Left renal pelvis (tissue), 4 donors: ENCODE measurements at places on chromosomes 2 and 18. TPM values are rescaled to one million over a fixed set of nuclear protein-coding genes. Genes with fewer than 3 reads are reported as not detected.

DNA sequence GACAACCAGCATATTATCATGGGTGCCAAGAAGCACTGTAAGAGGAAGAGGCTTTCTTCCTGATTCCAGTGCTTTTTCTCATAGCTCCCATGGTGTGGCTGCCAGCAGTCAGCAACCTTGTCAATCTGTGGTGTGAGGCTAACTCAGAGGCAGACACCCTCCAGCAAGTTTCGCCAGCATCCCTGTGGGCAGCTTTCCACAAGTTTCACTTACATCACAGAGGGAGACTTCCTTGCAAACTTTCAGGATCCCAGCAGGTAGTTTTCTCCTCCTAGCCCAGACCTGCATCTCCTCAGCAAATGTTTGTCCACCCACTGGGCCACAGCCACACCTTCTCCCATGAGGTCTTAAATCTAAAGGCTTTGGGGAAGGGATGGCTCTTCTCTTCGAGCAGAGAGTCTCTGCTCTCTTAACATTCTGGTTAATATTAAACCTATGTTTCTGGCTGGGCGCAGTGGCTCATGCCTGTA, 9.1 kb downstream of the DNAH7 start:
- DNase-seq, result no peak

DNA sequence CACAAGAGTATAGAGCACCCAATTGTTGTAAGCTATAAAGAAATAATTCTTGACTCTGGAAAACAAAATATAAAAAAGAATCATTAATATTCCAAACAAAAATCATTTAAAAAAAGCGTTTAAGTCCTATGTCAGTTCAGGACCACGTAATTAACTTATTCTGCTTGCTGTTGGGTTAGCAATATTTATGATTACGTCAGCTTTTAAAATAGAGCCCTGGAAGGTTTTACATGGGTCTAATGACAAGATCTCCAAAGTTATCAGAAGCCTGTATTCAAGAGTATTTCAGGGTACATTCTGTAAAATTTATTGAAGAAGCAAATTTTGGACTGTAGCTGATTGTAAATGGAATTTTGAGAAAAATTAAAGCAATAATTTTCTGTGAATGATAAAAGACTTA, 521.6 kb downstream of the DCC start:
- DNase-seq, result no peak

DNA sequence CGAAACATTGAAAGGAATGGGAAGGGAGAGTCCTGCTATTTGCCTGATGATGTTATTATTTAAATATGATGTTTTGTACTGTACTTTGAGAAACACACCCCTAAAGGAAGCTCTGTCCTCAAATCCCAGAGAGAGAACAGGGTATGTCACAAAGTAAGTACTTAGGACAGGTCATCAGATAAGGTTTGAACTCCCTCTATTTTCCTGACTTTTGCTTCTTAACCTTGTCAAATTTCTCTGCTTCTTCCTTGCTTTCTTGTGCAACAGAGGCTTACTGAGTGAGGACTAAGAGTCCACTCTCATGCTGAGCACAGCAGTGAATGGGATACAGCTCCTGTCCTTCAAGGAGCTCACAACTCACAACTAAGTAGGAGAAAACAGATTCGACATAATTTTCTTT, 3.7 kb downstream of the DGUOK start:
- DNase-seq, result no peak

- no peak for DNase-seq
Measured at GRCh38 chr2:33264766-33265165, 211.7 kb upstream of the RASGRP3 start.

DNA sequence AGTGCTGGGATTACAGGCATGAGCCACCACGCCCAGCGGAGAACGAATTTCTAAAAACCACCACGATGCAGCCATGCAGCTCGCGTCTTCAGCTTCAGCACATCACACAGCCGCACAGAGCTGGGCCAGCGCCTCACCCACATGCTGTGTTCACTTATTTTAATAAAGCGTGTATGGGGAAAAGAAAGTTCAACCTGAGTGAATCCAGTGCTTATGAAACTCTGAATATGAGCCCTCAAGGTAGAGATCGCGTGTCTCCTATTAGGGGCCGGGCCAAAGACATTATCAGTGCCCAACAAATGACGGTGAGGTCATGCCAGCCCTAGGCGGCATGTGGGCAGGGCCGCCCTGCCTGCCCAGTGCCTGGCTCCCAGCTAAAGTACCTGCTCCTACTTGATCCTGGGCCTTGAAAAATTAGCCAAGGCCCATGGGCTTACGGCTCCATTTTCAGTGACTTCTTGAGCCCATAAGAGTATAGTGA, 44.3 kb downstream of the SPRED2 start:
- no peak for DNase-seq

DNA sequence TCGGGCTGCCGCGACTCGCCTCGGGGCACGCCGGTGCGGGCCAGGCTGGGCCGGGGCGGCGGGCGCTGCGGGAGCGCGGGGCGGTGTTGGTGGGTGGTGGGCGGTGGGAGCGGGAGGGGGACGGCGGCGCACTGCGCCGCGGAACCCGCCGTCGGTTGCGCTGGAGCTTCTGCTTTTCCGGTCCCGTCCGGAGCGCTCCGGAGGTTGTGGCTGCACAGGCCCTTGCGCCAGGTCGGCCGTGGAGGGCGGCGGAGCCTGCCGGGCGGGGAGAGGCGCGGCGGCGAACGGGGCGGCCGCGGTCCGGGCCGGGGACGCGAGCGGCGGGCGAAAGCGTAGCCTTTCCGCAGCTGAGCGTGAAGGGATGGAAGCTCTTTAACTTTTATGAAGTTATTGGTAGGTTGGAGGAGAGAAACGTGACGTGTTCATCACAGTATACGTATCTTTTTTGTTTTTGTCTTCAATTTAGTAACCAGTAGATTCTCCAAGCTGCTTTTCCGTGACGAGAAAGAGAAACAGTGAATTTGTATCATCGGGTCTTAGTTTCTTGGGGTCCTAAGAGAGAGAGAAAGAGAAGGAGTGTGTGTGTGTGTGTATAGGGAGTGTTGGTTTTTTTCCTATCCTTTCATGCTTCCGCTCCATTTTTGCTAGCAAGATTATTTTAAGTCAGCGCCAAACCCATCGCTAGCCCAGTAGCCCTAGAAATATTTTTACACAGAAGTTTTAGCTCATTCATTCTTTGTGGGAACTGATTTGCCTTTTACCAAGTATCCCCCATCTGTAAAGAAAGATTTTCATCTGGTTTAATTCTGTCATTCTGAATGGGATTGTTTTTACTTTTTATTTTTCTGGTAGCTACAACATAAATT, 535 bp downstream of the ATG4B start:
- DNase-seq, result no peak

- DNase-seq, result no peak
Measured at GRCh38 chr2:212117926-212118325, 420.7 kb downstream of the ERBB4 start.

GRCh38 chr2:72028351-72028995, 119.2 kb downstream of the CYP26B1 start:
- no peak for DNase-seq

DNA sequence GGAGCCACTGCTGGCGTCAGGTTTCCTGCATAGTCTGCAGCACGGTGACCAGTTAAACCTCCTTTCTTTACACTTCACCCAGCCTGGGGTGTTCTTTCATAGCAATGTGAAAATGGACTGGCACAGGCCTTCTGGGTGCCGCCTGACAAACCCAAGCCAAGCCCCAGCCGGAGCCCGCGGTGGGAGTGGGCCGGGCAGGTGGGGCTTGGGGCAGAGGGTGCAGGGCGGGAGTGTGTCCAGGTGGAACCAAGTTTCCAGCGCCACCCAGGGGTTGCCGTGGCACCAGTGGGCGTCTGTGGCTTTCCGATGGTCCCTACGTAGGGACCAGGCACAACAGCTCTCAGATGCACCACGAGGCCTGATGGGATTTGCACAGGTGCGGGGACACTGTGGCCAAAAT, 75.8 kb downstream of the RTP5 start:
- no peak for DNase-seq

GRCh38 chr2:28074137-28074536, 183.6 kb downstream of the BABAM2 start:
- DNase-seq, result no peak

Gene GPR155
- polyA plus RNA-seq, result 6.3 TPM

Gene WNT10A
- 0.59 TPM for polyA plus RNA-seq

Gene TFCP2L1
- 60.3 TPM for polyA plus RNA-seq

Gene LHCGR
- 7.0 TPM for polyA plus RNA-seq

Gene LOXHD1
- 0.85 TPM for polyA plus RNA-seq

Gene MLPH
- 0.94 TPM for polyA plus RNA-seq

Gene NABP1
- 27.3 TPM for polyA plus RNA-seq

Gene FAM110C
- 10.2 TPM for polyA plus RNA-seq

Gene CFAP65
- polyA plus RNA-seq, result 0.27 TPM

Gene MOGAT1
- not detected for polyA plus RNA-seq
